T-helper 2 cell (primary cell): ENCODE measurements at places on chromosomes 7 and 10.

- DNase-seq, result no peak
These were observed 34.6 kb downstream of the TRIM8 start for GRCh38 chr10:102678842-102679289.

- no peak for DNase-seq
These were observed 240.6 kb downstream of the CACNA2D1 start for GRCh38 chr7:82202965-82203364.

GRCh38 chr7:123308254-123308951, 108.6 kb upstream of the SLC13A1 start:
- no peak for DNase-seq

GRCh38 chr10:36391405-36391804, 734.0 kb upstream of the ANKRD30A start:
- DNase-seq, result no peak

GRCh38 chr7:26912338-26912737, 47.9 kb upstream of the SKAP2 start:
- no peak for DNase-seq

DNA sequence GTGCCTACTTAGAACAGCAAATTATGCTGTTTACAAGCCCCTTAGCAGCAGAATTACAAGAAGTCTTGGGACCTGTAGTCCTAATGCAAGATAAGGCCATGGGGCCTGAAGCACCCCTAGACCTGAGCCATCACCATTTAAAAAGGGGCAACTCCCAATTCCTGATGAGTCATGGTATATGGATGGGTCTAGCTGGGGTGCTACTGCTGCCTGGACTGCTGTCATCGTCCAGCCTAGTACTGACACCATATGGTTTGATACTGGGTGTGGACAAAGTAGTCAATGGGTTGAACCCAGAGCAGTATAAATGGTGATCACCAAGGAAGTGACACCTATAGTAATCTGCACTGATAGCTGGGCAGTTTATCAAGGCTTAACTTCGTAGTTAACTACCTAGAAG, 450.0 kb downstream of the IPMK start:
- DNase-seq, result no peak

GRCh38 chr7:120988591-120989256, at the start of gene CPED1:
TSS of gene CPED1 (plus strand) at chr7:120988711. CDS start at chr7:120989622, 911 bp downstream.
- DNase-seq, result peak; percentile 5

DNA sequence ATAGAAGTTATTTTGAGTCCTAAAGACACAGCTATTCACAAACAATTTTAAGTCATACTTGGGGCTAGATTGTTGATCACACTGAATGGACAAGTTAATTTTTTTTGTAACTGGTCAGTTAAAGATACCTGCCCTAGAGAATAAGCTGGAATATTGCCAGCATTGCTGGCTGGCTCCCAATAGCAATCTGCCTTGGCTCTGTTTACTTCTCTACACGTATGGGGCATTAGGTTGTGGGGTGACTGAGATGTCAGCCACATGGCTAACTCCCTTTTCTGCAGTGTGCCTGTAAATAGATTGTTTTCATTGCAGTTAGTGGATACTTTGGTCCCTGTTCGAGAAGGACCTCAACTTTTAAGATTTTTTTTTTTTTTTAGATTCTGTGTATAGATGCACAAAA, 128.2 kb downstream of the SEMA3E start:
- DNase-seq, result no peak

GRCh38 chr7:75738604-75738974, at the start of gene HIP1:
TSS of gene HIP1 (minus strand) at chr7:75738941. CDS start at chr7:75738920, 21 bp downstream.
- DNase-seq, result no peak

- DNase-seq, result no peak
These were observed 225.7 kb downstream of the PLXDC2 start for GRCh38 chr10:20041931-20042330.

GRCh38 chr10:3516234-3516922, 268.6 kb downstream of the KLF6 start:
- peak; percentile 72 for DNase-seq

DNA sequence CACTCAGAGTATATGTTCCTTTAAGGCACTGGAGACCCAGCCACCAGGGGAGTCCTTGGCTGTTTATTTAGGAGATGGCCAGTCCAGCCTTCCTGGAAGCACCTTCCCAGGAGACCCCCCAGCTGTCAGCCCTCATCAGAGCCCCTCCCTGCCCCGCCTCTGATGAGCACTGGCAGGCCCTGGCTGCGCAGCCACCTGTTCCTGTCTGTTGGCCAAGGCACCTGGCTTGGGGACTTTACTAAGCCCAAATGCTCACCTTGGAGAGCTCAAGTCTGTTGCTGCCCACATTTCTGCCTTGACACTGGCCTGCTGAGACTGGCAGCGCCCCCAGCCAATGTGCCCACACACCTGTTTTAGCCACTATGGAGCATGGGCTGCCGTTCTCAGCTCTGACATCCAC, 124.7 kb downstream of the ELMO1 start:
- no peak for DNase-seq
